ENCODE measurements at places on chromosomes 11 and 22.

DNA sequence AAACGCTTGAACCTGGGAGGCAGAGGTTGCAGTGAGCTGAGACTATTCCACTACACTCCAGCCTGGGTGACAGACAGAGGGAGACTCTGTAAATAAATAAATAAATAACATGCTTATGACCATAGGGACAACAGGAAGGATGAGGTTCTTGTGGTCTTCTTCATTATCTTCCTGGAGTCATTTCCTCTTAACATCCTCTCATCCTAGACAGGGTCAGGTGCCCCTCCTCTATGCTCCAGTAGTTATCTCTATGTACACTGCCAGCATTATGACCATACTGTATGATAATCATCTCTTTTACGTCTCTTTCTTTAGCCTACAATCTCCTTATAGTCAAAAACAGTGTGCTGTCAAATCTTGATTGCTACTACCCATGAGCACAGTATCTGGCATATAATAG is 17.7 kb downstream of the RAB30 start:
- DNase-seq = no peak

DNA sequence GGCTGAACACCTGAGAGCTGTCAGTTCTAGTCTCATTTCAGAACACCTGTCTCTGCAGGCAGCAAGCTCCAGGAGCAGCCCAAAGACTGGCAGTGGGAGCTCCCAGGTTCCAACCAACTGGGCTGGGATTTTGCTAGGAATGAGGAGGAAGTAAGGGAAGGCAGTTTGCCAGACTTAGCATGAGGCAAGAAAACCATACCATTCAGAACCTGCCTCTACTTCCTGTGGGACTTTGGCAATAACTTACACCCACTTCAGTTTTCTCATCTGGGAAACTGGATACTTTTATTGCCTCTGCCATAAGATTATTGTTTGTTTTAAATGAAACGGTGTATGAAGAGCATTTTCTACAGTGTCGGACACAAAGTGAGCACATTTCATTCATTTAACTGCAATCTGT is 363.7 kb upstream of the ISX start:
- no peak for DNase-seq

DNA sequence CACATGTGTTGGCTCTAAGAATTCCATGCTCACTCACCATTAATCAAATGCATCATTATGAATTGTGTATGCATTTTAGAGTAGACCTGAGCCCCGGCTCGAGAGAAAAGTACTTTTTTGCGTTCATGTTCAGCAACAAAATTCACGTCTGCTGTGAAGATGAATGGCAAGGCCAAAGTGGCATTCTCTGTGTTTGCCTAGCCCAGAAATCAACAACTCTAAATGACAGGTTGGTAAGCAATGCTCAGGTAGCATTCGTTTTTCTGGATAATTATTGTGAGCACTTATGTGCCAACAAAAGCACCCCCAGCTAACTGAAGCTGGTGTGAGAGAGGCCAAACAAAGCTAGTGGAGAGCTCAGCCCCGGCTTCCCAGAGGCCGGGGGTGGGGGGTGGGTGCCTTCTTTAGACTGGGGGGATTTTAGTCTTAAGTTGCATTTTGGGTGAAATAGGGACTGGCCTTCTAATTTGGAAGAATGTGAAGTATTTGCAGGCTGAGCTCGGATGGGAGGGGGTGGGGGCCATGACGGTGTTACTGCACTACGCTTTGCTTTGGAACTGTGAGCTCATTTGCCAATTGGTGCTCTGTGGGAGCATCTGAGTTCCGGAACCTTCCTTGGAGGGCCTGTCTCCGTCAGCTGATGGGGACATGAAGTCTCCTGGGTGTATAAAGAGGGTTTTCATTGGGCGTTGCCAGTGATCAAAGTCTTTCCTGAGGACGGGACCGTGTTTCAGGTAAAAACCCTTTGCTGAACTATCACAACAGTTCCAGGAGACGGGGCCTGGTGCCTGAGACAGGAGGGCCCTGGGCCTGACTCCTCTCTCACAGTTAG is 29.0 kb upstream of the ALX4 start:
- DNase-seq = no peak

GRCh38 chr11:131637469-131638175 is 267.2 kb downstream of the NTM start:
- no peak for DNase-seq

DNA sequence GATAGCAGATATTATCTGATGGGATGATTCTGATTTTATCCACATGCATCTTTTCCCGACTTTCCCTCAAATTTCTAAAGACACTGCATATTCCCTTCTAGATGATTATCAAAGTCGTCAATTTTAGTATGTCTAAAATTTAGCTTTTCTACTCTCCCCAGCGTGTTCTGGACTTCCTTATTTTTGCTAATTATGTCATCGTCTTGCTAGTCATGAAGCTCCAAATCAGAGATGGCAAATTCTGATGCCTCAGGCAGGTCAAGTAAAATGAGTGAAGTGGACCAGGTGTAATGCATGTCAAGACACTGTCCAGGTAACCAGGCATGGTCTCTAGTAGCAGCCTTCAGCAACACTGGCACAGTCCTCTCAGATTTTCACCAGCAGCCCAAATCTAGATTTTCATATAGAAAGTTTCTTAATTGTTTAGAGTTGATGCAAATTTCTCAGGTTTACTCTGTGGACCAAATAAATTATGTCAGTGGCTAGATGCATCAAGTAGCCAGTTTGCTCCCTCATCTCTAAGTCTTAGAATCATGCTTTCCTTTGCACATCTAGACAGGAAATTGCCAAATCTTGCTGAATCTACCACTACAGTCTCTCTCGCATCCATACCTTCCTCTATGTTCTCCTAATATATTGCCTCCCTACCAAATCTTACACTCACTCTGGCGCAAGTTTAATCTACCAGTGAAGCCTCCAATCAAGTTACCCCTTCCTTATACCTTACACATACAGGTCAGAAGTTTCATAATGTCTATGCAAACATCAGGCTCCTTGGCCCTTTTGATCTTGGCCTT is 10.6 kb downstream of the HSD17B12 start:
- no peak for DNase-seq

Data from iris pigment epithelial cell (primary cell).